HCT116 (cell line): ENCODE measurements at places on chromosomes 11 and 22. TPM values are rescaled to one million over a fixed set of nuclear protein-coding genes. Genes with fewer than 3 reads are reported as not detected.

GRCh38 chr11:119181677-119182412, 3.4 kb upstream of the NHERF4 start:
- no peak for DNase-seq

GRCh38 chr11:2088284-2088683, 50.9 kb downstream of the IGF2 start:
- DNase-seq, result no peak

DNA sequence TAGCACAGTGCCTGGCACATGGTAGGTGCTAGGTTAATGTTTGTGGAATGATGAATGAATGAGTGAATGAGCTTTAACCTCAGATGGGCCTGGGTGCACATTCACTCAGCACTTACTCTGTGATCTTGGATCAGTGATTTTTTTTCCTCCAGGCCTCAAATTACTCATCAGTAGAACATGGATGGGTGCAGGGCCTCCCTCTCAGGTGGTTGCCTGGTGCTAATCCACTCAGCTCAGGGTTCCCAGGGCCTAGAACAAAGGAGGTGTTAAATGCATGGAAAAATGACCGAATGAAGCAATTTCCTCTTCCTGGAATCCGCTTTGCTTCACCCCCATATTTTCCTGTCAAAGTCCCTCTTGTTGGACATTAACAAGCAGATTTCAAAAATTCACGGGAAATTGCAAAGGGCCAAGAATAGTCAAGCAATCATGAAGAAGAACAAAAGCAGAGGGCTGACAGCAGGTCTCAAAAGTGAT, 93.5 kb downstream of the MYEOV start:
- no peak for DNase-seq

- DNase-seq, result no peak
Observed at GRCh38 chr11:70065318-70066135, 12.6 kb upstream of the ANO1 start.

GRCh38 chr11:93668171-93668570, 6.7 kb downstream of the CEP295 start:
- no peak for DNase-seq

The FIBIN gene
- not detected for total RNA-seq

- DNase-seq, result no peak
Observed at GRCh38 chr11:116697011-116697410, 75.8 kb downstream of the BUD13 start.

DNA sequence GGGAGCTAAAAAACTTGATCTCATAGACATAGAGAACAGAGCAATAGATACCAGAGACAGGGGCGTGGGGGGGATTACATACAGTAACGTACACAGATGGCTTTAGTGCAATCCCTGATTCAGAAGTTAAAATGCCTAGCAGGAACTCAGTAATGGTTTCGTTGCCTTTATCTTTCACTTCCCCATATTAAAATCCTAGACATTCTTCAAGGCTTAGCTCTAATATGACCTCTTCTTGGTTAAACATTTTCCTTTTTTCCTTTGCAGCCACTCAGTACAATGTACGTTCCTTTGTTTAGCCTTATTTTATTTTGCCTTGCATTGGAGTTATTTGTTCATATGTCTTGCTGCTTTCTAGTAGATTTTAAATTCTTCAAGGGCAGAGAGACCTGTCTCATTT, 104.9 kb downstream of the C11orf87 start:
- no peak for DNase-seq

The APOBEC3F gene
- 11.1 TPM for total RNA-seq

The OR51E2 gene
- not detected for total RNA-seq
